Stimulated activated naive CD4-positive, alpha-beta T cell (primary cell): ENCODE measurements at places on chromosomes 6 and 20.
A peak's percentile ranks its signal among the peaks of the same experiment; 100 is the strongest.

- no peak for DNase-seq
These were observed at the start of gene FAM162B for GRCh38 chr6:116764961-116765841. Gene FAM162B, minus strand, starts transcription at chr6:116765719. Its CDS starts 143 bp downstream, at chr6:116765576.

DNA sequence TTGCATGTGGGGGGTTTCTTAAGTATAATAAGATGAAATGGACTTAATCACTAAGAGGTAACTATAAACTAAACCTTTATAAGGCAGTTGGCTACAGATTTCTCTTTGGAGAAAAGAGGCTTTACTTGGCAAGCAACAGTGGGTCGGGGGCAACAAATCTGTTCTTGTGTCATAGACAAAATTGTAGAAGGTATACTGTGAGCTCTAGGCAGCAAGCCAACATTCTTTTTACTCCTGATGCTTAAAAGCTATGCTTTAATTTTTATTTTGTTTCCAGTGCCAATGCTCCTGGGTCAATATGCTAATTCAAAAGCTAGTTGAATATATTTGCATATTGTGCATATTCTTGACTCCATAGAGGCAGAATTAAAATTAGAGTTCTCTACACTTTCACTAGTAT is 495.4 kb downstream of the BTBD3 start:
- DNase-seq: no peak

DNA sequence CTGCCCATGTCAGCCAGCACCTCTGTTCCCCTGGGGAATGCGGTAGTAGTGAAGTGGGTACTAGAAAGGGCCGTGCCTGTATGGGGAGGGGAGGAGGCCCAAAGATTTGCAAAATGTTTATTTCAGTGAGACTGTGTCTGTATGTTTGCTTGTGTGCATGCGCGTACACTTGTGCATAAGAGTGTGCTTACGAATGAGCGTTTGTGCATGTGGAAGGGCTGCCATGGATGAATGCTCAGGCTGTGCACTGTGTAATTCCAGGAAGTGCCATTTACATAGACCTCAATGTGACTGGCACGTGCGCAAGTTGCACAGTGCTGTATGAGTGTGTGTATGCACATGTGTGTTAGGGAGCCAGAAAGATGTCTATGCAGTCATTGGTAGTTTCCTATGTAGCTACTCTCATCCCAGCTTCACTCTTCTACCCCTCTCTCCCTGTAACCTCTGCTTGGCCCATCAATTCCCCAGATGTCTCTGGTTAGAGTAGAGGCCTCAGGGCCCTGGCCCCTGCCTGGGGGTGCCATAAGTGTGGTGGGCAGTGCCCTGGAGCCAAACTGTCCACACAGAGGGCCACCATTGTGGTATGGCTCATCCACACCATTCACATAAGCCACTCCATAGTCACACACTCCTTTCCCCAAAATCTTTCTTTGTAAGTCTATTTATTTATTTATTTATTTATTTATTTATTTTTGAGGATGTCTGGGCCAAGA is 26.8 kb upstream of the SLC22A7 start:
- DNase-seq: no peak

DNA sequence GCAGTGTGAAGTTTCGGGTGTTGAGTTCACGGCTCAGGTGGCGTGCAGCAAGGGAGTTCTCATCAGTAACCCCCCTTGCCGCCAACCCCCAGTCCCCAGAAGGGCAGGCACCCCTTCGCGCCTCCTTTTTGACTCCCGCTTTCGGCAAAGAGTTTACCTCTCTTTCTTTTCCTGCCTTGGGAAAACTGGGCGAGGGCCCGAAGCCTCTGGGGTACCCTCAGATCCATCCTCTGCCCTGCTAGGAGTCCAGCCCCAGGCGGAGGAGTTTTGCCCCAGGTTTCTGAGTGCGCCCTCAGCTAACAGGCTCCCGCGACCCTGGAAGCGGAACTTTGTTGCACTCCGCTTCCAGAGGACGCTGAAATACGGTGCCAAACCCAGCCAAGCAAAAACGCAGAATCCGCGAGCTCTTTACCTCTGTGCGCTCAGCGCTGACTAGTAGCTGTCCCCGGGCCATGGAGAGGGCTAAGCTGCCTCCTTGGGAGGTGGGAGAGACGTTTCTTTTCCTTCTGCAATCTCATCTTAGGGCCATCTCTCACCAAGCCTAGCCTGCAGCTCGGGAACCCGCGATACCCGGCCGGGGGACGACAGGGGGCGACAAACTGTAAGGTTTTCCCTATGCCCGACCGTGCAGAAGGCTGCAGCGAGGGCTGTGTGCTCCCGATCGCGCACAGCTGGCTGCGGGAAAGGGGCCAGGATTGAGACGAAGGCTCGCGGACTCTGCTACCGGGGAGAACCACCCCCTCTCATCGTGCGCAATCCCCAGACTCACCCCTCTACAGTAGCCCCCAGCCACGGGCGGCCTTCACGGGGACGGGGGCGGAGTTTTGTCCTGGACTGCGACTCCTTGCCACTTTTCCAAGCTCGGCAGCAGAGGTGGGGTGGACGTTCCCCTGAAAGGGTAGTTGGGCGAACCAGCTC is 2.7 kb upstream of the PAX1 start:
- DNase-seq: no peak

- DNase-seq: no peak
These were observed 67.1 kb downstream of the TPD52L1 start for GRCh38 chr6:125220712-125221111.

- no peak for DNase-seq
These were observed 1062.0 kb downstream of the HACE1 start for GRCh38 chr6:103797738-103798137.

GRCh38 chr6:40585223-40585622 is 1.9 kb downstream of the LRFN2 start:
- DNase-seq: no peak

DNA sequence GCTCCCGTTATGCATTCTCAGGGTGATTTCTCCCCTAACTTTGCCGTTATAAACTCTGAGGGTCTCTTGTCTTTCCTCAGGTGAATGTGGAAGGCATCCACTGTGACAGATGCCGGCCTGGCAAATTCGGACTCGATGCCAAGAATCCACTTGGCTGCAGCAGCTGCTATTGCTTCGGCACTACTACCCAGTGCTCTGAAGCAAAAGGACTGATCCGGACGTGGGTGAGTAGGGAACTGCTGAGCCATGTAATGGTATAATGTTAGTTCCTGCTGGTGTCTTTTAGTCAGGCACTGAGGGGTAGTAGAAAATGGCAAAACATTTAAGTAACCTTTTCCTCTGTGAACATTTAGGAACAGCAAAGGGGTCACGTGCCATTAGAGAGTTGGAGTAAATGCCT is 395.4 kb downstream of the ARHGAP18 start:
- DNase-seq: no peak

GRCh38 chr6:82078286-82078908 is 169.1 kb downstream of the IBTK start:
- no peak for DNase-seq

DNA sequence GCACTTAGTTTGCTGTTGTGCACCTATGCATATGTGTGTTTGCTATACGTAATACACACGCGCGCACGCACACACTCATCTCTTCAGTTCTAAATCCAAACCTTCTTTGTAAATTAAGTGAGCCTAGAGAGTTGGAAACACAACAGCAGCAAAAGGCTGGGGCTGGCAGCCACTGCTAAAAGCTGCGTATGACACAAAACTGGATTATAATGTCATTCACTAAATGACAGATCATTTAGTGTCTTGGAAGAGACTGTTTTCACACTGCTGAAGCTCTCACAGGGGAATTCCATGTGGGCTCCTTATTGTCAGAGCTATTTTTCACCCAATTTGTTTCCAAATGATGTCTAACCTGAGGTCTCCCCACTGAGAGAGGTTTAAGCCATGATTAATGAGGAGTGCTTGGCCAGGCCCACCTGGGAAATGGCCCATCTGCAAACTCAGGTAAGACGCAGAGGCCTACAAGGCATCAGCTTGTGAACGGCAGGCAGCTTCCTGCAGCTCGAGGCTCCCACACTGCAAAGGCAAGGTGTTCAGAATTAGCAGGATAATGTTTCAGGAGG is 94.2 kb downstream of the OLIG3 start:
- no peak for DNase-seq

DNA sequence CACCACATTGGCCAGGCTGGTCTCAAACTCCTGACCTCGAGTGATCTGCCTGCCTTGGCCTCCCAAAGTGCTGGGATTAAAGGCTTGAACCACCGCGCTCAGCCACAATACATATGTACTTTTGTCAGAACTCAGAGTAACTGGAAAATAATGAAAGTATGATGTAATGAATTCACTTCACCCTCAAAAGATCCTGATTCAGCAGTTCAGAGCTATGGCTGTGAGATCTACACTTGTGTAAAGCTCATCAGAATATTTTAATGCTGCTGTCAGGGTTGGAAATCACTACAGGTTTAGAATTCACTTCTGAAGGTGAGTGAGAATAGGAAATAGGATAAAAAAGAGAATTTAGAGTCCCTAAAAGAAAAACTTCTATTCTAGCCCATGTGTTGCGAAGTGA is 464.5 kb upstream of the NRSN1 start:
- no peak for DNase-seq

GRCh38 chr20:51772236-51772635 is 4.0 kb upstream of the ATP9A start:
- DNase-seq: no peak

GRCh38 chr6:79634491-79635231 is 3.5 kb downstream of the SH3BGRL2 start:
- no peak for DNase-seq

GRCh38 chr6:127776320-127776719 is 124.5 kb downstream of the THEMIS start:
- no peak for DNase-seq

DNA sequence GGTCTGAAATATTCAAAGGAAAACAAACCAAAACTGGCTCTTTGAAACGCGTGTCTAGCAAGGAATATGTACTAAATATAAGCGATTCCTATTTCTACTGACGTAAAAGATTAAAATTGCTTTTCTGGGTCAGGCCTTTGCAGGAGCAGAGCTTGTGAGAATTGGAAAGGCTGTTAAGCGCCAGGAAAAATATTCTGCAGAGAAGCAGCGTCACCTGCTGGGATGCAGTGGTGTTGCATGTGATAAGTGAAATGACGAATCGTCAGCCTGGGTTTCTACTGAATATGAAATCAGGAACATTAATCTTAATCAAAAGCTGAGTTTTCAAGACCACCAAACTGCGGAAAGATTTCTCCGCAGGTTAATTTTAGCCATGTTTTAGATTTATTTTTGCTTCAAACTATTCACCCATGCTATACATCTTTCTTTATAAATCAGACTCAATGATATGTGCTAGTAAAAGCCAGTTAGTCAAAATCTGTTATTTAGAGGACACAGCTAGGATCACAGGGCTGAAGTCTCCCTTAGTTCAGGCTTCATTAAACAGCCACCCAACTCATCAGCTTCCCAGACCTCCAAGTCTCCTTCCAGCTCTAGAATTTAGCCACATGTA is 67.4 kb downstream of the ALDH8A1 start:
- DNase-seq: peak; percentile 30

DNA sequence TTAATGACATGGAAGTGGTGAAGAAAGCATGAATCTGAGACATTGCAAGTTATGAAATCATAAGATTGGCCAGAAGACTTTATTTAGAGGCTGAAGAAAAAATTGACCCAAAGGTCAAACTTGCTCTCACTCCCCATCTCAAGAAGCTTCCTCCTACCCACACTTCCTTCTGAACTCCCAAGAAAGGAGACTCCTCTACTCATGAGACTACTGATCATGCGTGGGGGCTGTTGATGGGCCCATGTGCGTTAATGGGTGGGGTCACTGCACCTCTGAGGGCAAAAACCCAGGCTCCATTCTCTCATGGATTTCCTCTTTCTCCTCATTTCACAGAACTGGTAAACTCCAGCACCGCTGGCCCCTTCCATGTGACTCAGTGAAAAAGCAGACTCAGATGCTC is 470.6 kb upstream of the ARID1B start:
- no peak for DNase-seq

- DNase-seq: no peak
These were observed 218.3 kb upstream of the PRDM1 start for GRCh38 chr6:105867821-105868220.

DNA sequence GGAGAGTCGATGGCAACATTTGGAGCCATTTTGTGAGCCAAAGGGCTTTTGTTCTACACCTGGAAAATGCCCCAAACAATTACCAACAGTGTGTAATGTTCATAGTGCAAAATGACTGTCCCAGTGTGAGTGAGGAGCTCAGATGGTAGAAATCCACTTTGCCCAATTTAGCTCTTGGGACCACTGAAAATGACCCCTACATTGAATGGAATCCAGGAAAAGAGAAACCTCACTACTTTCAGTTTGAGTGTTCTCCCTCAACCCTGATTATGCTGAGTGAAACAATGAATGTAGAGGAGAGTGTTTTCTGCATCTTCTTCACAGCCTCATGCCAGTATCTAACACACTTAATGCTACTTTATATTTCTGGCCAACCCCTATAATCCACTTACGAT is 84.9 kb upstream of the NRN1 start:
- DNase-seq: no peak

DNA sequence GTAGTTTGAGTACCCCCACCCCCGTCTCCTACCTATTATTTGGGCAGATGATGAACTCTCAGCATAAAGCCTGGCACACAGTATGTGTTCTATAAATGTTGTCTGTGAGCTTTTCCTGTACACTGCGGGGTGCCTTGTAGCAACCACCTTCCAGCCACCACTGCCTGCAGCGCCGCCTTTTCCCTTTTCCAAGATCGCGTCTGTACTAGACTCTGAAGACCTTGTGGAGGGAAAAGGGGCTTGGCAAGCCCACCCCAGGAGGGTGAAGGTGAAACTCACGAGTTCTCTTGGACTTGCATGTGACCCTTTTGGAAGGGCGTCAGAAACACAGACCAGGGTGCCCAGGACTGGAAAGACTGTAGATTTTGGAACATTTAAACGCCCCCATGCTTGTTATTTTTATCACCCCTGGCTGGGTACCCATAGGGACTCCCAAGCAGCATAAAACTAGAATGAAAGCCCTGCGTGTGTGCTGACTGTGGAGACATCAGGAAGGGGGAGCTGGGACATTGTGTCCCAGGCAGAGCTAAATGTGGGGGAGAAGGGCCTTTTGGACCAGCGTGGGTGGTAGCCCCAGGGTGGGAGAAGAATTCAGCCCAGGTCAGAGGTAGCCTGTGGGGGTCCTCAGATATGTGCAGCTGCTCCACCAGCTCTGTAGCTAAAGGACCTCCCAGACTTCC is 8.3 kb downstream of the BAK1 start:
- DNase-seq: no peak

DNA sequence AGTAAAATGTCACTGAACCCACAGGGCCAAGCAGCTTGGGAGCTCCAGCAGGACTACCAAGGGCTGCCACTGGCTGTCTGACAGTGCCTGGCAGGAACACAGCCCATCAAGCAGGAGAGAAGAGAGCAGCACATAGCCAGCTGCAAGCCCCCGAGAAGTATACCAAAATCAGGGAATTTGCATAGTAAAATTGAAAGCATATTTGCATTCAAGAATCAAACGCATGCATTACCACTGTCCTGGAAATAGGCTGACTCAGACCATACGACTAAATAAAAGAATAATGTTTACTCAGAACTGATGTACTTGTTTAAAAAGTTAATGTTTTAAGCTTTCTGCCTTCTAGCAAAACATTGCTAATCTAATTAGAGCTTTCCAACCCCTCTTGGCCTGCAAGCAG is 298.1 kb downstream of the TFAP2B start:
- no peak for DNase-seq

- DNase-seq: no peak
These were observed 461.0 kb upstream of the JARID2 start for GRCh38 chr6:14784596-14785492.

- DNase-seq: peak; percentile 20
These were observed 133.3 kb downstream of the WDR27 start for GRCh38 chr6:169568314-169569087.
